ENCODE measurements at places on chromosomes 2 and 18.

DNA sequence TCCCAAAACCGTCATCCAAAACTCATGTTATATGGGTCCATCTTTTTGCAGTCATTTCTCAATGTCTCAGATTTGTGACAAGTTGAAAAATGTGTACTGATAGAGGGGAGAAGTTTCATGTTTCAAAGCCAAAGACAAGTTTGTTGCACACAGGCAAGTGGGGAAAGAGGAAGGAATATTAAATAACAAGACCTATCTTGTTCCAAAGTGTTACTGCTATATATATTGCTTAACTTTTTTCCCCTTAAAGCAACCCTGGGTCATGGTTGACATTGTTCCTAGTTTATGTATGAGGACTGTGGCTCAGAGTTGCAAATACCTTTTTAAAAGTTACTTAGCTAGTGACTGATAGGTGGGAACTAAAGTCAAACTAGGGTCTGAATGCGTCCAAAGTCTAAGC is 1.7 kb downstream of the ITGA4 start:
- no peak for DNase-seq

- DNase-seq = no peak
Measured at GRCh38 chr2:109460553-109461324, 153.0 kb downstream of the SEPTIN10 start.

DNA sequence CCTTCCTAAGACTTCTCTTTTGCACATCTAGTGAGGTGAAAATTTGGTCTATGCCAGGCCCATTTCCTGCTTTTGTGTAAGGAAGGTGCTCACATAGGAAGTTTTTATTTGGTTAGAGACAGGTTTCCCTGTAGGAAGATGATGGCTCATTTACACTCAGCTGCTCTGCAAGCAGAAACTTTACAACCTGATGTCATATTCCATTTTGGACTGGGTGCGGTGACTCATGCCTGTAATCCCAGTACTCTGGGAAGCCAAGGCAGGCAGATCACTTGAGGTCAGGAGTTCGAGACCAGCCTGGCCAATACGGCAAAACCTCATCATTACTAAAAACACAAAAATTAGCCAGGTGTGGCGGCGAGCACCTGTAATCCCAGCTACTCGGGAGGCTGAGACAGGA is 35.8 kb downstream of the CASP10 start:
- DNase-seq = no peak

DNA sequence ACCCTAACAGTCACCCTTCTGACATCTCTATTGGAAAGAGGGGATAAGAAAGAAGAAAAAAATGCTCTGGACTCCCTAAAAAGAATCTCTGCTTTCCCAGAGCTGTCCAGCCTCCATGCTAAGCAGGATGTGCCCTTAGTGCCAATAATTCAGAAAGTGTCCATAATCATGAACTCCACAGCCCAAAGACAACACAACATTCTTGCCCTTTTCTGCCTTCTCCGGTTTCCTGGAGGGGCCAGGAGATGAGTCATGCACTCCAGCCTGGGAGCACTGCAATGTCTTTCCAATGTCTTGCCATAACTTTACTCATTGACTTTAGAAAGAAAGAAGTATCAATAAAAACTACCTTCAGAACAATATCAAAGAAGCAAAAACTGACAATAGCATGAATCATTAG is 44.0 kb downstream of the KLF7 start:
- DNase-seq = no peak

DNA sequence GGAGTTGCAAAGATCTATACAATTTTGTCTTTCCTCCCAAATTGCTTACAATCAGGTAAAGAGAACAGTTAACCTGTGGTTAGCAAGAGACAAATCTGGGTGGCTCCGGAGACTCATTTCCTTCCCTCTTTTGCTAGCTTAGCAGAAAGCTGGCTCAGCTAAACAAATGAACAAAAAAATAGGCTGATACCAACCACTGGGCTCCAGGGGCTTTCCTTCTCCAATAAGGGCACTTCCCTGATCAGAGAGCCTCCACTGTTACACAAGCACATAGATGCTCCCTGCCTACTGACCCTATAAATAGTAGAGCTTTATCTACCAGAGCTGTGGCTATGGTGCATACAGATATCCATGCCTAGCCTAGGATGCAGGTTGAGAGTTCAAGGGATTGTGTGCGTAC is 90.1 kb upstream of the ARL5A start:
- no peak for DNase-seq

DNA sequence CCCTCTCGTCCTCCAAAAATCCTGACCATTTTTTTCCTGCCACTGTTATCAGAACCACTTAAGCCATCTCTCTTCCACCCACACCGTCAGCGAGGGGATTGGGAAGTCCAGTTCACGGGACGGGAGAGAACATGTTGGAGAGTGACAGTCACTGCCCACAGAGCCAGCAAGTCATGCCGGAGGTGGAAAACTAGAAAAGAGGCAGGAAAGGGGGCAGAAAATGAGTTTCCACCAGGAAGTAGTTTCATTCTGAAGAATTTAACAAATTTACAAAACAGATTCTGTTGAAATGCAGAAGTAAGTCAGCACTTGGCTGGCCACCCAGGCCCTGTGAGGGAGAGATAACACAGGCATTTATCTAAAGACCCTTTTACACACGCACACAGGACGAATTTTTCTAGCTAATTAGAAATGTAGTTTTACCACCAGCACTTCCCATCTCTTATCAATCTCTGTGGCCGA is 431.3 kb downstream of the TSN start:
- no peak for DNase-seq

GRCh38 chr18:2534906-2535305 is 36.4 kb downstream of the METTL4 start:
- DNase-seq = no peak

DNA sequence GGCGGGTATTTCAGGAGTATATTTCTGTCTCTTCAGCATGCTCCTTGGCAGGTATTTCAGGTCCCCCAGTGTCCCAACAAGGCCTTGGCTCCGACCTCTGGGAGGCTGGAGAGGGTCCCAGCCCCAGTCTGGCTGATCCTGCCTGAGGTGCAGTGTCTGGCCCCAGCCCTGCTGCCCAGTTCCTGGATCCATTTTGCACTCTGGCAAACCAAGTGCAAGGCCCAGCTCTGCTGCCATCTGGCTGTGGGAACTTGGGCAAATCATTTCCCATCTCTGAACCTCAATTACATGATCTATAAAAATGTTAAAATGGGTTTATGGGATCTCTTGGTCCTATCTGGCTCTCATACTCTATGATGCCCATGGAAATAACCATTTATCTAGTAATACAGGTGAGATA is 63.6 kb downstream of the ZBTB7C start:
- no peak for DNase-seq

DNA sequence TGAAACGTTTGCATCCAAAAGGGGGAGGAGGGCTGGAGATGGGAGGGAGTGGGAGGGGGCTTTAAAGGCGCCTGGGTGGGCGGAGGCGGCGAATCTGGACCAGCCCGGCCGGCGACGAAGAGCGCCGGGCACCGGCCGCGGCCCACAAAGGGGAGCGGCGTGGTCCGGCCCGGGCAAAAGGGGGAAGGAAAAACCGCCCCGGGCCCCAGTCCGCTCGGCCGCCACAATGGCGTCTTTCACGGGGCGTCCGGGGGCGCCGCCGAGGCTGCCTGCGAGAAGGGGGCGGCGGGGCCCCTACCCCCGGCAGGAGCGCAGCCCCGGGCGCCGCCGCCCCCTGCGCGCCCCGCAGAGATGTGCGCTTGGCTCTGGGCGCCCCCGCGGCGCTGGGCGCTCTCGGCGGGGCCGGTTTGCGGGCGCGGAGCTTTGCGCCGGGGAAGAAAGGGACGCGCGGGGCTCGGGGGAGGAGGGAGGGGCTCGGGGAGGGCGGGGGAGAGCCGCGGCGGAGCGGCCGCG is 108.1 kb upstream of the KCTD1 start:
- no peak for DNase-seq

DNA sequence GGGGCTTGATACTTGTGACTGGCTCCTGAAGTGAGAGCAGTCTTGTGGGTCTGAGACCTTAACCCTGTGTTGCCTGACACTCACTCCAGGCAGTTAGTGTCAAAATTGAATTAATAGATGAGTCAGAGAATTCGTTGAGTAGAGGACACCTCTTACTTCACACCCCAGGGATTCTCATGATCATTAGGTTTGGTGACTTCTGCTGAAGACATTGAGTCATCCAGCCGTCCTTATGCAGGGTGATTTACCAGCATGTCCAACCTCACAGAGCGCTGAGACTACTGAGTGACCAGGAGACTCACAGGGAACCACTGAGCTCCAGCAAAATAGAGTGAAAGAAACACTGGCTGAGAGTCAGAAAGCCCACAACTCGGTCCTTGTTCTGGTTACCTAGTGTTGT is 36.0 kb upstream of the EVA1A start:
- no peak for DNase-seq

DNA sequence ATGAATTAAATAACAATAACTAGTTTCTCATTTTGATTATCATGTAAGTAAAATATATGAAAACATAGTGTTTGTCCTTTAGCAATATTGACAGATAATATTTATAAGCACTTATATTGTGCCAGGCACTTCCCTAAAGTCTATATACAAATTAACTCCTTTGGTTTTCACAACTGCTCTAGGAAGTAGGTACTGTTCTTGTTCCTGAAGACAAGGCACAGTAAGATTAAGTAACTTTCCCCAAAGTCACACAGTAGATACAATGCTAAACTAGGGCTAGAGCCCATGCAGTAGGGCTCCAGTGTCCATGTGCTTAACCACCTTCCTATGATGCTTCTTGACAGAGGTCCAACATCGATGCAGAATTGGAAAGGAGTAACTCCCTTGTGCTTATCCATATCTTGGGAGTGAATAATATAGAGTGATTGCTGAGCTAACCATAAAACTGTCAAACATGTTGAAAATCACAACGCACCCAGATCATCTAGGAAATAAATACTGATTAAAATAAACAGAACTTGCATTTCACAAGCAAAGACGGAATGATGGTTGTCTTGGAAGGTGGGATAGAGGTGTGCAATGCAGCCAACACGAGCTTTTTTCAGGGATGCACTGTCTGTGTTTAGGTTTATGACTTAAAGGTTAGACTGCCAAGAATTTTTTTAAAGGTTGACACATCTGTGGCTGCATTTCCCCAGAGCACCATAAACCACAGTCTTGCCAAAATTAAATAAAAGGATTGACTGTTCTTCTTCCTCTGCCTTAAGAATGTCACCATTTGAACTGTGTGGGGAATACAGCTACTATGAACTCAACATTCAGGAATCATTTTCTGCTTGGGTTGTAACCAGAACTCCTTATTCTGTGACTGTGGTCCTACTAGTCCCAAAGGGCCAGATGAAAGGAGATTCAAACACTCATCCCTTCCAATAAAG is 80.8 kb downstream of the ANKRD44 start:
- no peak for DNase-seq

DNA sequence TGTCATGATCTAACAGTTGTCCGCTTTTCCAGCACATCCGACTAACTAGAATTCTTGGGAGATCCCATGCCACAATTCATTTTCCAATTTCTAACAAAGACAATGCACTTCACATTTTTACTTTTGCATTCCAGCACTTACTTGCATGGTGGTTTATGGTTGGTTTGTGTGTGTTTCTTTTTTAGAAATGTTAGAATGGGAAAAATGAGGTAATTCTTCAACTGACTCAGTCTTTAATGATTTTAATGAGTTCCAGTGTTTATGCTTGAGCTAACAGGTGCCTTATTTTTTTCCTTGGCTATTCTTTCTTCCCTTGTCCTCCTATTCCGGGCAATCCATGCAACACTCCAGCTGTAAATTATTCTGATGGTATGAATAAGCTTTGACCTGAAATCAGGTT is 46.4 kb downstream of the SLC8A1 start:
- DNase-seq = no peak

DNA sequence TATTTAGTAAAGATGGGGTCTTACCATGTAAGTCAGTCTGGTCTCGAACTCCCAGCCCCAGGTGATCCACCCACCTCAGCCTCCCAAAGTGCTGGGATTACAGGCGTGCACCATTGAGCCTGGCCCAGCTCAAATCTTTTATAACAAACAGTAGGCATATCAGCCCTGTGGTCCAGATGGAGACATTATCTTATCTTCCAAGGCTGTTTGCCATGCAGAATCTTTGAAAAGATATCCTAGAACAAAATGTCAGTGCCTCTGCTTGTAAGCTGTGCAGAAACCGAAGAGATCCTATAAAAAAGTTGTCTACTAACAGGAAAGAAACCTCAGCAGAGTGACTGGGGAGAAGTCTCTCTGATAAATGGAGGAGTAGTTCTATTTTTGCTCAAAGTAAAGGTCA is 142.1 kb downstream of the PTH2R start:
- DNase-seq = no peak

GRCh38 chr18:40849886-40850285 is 1105.1 kb upstream of the PIK3C3 start:
- DNase-seq = no peak

- DNase-seq = no peak
Measured at GRCh38 chr2:88807237-88807962, 115.9 kb downstream of the RPIA start.

DNA sequence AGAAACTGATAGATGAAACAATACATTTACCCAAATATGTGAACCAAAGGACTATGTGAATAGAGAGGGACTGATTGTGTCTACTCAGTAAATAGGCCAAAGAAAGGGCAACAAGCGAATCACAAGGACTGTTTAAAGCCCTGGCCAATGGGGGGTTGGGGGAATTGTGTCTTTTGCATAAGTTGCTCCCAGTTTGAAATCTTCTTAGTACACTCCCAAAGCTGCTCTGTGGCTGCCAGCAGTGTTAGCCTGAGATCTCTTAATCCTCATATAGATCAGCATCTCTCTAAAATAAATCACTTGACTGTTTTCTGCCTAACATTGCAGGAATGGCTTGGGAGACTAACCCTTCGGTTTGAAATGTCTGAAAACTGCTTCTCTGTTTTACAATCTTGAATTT is 236.4 kb downstream of the PLCL1 start:
- no peak for DNase-seq

GRCh38 chr2:119109866-119110265 is 48.7 kb downstream of the C1QL2 start:
- no peak for DNase-seq

DNA sequence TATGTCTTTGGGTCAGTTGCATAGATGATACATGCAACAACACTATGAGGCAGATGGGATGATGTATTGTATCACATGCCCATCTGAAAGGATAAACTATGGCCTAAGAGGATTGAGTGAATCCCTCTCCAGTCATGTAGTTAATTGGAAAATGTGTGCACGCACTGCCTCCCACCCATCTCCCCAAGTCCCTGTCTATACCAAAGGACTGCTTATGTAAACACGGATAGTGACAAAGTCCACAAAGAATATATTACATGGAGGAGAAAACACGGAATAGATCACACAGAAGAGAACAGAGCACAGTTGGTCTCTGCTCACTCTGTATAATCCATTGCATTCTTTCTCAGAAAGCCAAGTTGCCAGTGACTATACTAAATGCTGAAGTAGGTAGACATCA is 82.4 kb downstream of the NCKAP5 start:
- no peak for DNase-seq

GRCh38 chr18:76252880-76253279 is 242.2 kb downstream of the ZNF516 start:
- DNase-seq = no peak

Data from activated T-cell treated with anti-CD3 and anti-CD28 coated beads, Interleukin-2, amount 50 U/mL, for 1 hour (primary cell).